ENCODE measurements at places on chromosomes 2 and 18.

- H3K27ac ChIP-seq: no peak overlapping the region
- no peak overlapping the region for H3K4me3 ChIP-seq
- H3K4me1 ChIP-seq: no peaks in the 10 kb centered on the region
Measured at GRCh38 chr2:228838819-228839218, 432.3 kb downstream of the PID1 start.

- H3K4me1 ChIP-seq: no peaks in the 10 kb centered on the region
- no peak overlapping the region for H3K27ac ChIP-seq
- H3K36me3 ChIP-seq: no peaks in the 10 kb centered on the region
Measured at GRCh38 chr2:100485396-100485795, 15.1 kb downstream of the NMS start.

DNA sequence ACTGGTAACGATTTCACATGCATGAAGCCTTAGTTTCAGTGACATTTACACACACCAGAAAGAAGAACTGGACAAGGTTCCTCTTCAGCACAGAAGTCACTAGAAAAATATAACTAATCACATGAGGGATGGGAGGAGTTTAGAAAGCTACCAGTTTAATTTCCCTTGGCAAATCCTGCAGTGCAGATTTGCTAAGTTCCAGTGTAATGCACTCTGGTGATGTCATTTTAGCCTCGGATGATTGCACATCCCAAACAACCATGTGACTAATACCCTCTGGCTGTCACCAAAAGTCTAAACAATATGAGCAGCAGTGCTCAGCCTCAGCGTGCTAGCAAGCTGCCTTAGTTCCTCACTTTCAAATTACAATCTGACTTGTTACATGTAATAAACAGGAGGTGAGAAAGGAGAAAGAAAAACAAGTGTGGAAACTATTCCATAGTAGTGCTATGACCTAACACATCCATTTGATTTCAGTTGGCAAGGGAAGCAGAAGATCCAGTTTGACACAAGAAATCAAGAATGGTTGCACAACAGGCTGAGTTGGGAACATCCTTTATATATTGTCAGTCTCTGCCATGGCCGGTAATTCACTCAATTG, 35.3 kb upstream of the PPP1CB start:
- H3K27ac ChIP-seq: peak overlapping the region; percentile 98
- no peaks in the 10 kb centered on the region for H3K27me3 ChIP-seq
- H3K4me3 ChIP-seq: no peak overlapping the region

- H3K27ac ChIP-seq: no peak overlapping the region
- no peaks in the 10 kb centered on the region for H3K27me3 ChIP-seq
- peaks cover 4% of the 10 kb centered on the region for H3K4me1 ChIP-seq
- DNase-seq: no peak
- no peak overlapping the region for H3K4me3 ChIP-seq
Measured at GRCh38 chr2:46970334-46971288, 55.0 kb upstream of the MCFD2 start.

Measured in mesothelial cell of epicardium (in vitro differentiated cells).